ENCODE measurements at places on chromosomes 1 and 21.

GRCh38 chr1:115425442-115425841 is 87.4 kb upstream of the NGF start:
- peaks cover 2% of the 10 kb centered on the region for H3K4me1 ChIP-seq
- DNase-seq, result no peak
- no peak overlapping the region for H3K27ac ChIP-seq
- H3K27me3 ChIP-seq, result peaks cover 13% of the 10 kb centered on the region
- no peaks in the 10 kb centered on the region for H3K36me3 ChIP-seq

GRCh38 chr1:199176713-199177112 is 537.9 kb downstream of the PTPRC start:
- peaks cover 30% of the 10 kb centered on the region for H3K4me1 ChIP-seq
- no peaks in the 10 kb centered on the region for H3K27me3 ChIP-seq
- no peak for DNase-seq
- no peak overlapping the region for H3K4me3 ChIP-seq
- H3K36me3 ChIP-seq, result no peaks in the 10 kb centered on the region
- H3K27ac ChIP-seq, result no peak overlapping the region

- H3K4me3 ChIP-seq, result peak overlapping the region; percentile 83
- DNase-seq, result peak; percentile 90
- H3K4me1 ChIP-seq, result peaks cover 8% of the 10 kb centered on the region
- H3K36me3 ChIP-seq, result peaks cover 11% of the 10 kb centered on the region
- H3K27ac ChIP-seq, result peak overlapping the region; percentile 79
These were observed 862 bp downstream of the GSTM3 start for GRCh38 chr1:109739738-109740614.

DNA sequence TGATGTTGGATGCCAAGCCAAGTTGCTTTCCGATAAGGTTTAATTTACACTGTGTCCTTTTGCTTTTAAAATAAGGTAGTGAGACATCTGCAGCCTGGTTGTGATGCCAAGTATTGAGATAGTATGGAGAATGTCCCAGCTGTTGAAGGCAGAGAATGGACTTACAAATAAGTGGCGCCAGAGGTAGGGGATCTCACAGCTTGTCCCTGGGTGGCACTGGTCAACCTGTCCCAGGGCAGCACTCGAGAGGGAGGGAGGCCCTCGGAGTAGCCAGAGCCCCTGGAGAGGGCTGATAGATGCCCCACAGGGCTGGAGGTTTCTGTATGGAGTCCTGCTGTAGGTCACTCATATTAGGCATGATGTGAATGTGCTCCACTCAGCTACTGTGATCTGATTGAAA is 98.5 kb downstream of the GALNT2 start:
- H3K27ac ChIP-seq, result no peak overlapping the region
- peaks cover 38% of the 10 kb centered on the region for H3K4me1 ChIP-seq
- peaks cover under 1% of the 10 kb centered on the region for H3K36me3 ChIP-seq
- no peak overlapping the region for H3K4me3 ChIP-seq
- DNase-seq, result no peak

GRCh38 chr1:43965316-43965715 is 4.5 kb upstream of the DPH2 start:
- no peak overlapping the region for H3K4me3 ChIP-seq
- H3K27ac ChIP-seq, result no peak overlapping the region
- DNase-seq, result no peak
- peaks cover 2% of the 10 kb centered on the region for H3K4me1 ChIP-seq

DNA sequence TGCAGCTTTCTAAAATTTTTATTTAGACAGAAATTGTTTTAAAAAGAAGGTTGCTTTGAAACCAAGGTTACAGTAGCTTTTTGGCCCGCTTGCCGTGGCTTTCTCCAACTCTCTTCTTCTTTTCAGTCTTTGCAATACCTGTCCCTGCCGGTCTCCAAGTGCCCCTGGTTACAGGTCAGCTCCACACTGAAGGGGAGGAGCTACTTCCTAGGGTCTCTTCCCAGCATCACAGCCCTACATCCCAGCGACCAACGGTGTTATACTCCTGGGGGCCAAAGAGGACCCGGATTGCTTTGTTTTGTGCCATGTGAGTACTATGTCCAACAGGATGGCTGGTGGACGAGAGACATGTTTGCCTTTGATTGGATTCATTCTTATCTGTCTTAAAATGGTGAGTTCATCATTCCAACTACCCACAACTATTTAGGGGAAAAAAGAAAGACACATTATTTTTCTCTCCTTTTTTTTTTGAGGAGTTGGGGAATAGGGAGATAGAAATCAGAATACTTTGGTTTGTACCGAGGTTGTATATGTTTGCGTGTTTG is at the start of gene FNDC7:
Gene FNDC7, plus strand, starts transcription at position 303 of the 545 bp plus-strand sequence. Its CDS starts 26 bp downstream, at position 329.
- no peak within 1 kb of the TSS for H3K27ac ChIP-seq
- no peak within 1 kb of the TSS for H3K4me3 ChIP-seq
- DNase-seq, result no peak
- no peaks in the 10 kb centered on the region for H3K36me3 ChIP-seq
- peaks cover 8% of the 10 kb centered on the region for H3K4me1 ChIP-seq

GRCh38 chr1:153795934-153796785 is 21.0 kb downstream of the SLC27A3 start:
- H3K27ac ChIP-seq, result no peak overlapping the region
- DNase-seq, result peak; percentile 29
- no peak overlapping the region for H3K4me3 ChIP-seq
- no peaks in the 10 kb centered on the region for H3K36me3 ChIP-seq
- H3K27me3 ChIP-seq, result no peaks in the 10 kb centered on the region
- peaks cover 20% of the 10 kb centered on the region for H3K4me1 ChIP-seq

DNA sequence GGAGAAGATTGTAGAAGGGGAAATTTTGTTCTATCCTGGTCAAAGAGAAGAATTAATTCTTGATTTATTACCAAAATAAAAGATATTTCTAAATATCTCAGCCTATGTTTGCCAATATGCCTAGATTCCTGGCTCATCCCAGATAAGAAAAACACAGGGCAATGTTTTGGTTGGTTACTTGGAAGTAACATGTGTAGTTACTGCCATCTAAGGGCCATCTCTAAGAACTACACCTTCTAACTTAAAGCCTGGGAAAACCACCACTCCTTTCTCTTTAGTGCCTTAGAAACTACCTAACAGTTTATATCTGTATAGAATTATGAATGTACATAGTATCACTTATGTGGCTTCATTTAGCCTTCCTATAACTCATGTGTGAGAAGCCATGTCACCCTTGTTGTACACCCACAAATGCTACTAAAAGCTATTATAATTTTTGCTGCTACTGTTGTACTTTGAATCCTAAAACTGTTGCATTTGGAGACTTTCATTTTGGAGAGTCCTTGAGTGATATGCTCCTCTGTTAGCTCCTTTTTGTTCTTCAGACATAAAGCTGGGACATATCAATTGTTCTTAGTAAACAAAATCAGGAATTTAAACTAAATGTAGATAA is 4.5 kb downstream of the AIM2 start:
- H3K36me3 ChIP-seq, result peaks cover 2% of the 10 kb centered on the region
- H3K27me3 ChIP-seq, result no peaks in the 10 kb centered on the region
- H3K4me3 ChIP-seq, result no peak overlapping the region
- DNase-seq, result no peak
- H3K27ac ChIP-seq, result no peak overlapping the region

- no peak overlapping the region for H3K27ac ChIP-seq
- H3K4me3 ChIP-seq, result no peak overlapping the region
- no peaks in the 10 kb centered on the region for H3K4me1 ChIP-seq
- H3K36me3 ChIP-seq, result no peaks in the 10 kb centered on the region
These were observed 1128.7 kb downstream of the AMY1C start for GRCh38 chr1:104878203-104878909.

GRCh38 chr1:109391626-109392025 is 6.1 kb downstream of the SORT1 start:
- peaks cover 46% of the 10 kb centered on the region for H3K27me3 ChIP-seq
- DNase-seq, result no peak
- H3K4me1 ChIP-seq, result peaks cover 10% of the 10 kb centered on the region
- H3K4me3 ChIP-seq, result no peak overlapping the region
- H3K36me3 ChIP-seq, result no peaks in the 10 kb centered on the region

- H3K27ac ChIP-seq, result no peak overlapping the region
- H3K36me3 ChIP-seq, result no peaks in the 10 kb centered on the region
- no peaks in the 10 kb centered on the region for H3K4me1 ChIP-seq
- peak; percentile 13 for DNase-seq
- no peaks in the 10 kb centered on the region for H3K27me3 ChIP-seq
These were observed 14.4 kb upstream of the FNBP1L start for GRCh38 chr1:93433407-93433961.

DNA sequence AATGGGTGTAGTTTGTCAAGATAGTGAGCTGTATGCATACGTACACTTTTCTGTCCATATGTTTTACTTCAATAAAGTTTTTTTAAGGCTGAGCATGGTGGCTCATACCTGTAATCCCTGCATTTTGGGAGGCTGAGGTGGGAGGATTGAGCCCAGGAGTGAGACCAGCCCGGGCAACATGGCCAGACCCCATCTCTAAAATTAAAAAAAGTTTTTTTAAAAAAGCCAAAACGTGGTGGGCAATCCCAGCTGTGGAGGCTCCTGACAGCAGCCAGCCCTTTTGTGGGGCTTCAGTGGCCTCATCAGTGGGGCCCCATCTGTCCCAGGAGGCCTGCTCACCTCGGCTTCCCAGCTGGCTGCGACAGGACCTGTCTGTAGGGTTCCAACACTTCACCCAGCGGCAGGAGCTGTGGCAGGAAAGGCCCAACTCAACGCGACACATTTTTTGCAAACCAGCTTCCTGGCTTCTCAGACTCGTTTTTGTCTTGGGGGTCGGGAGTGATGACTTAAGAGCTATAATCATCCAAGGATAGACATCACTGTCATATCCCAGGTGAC is 56.9 kb upstream of the LBR start:
- no peaks in the 10 kb centered on the region for H3K4me1 ChIP-seq
- no peak for DNase-seq
- H3K27ac ChIP-seq, result no peak overlapping the region
- H3K4me3 ChIP-seq, result no peak overlapping the region
- no peaks in the 10 kb centered on the region for H3K27me3 ChIP-seq

DNA sequence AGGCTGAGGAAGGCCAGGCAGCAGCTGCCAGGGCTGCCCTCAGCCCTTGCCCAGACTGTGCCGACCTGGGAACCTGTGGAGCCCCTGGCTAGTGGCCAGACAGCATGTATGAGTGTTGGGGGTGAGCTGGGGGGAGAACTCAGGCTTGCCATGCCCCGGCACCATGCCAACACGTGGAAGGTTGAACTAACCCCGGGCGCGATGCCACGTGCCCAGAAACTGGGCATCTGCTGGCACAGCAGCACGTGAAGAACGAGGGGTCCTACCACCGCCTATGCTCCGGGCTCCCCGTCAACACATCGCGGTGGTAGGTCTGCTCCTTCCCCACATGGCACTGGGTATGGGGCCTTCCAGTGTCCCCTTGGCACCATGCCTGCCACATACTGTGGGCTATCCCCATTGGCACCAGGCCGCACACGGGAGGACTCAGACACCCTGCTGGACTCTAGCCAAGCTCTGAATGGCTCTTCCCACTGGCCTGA is 68.7 kb downstream of the CASZ1 start:
- no peak for DNase-seq
- no peaks in the 10 kb centered on the region for H3K4me1 ChIP-seq
- no peaks in the 10 kb centered on the region for H3K36me3 ChIP-seq
- H3K27me3 ChIP-seq, result no peaks in the 10 kb centered on the region
- H3K27ac ChIP-seq, result no peak overlapping the region

GRCh38 chr1:185284116-185284515 is 32.9 kb downstream of the IVNS1ABP start:
- peaks cover 3% of the 10 kb centered on the region for H3K36me3 ChIP-seq
- H3K4me3 ChIP-seq, result no peak overlapping the region
- H3K4me1 ChIP-seq, result peaks cover 65% of the 10 kb centered on the region
- no peak overlapping the region for H3K27ac ChIP-seq
- DNase-seq, result no peak

DNA sequence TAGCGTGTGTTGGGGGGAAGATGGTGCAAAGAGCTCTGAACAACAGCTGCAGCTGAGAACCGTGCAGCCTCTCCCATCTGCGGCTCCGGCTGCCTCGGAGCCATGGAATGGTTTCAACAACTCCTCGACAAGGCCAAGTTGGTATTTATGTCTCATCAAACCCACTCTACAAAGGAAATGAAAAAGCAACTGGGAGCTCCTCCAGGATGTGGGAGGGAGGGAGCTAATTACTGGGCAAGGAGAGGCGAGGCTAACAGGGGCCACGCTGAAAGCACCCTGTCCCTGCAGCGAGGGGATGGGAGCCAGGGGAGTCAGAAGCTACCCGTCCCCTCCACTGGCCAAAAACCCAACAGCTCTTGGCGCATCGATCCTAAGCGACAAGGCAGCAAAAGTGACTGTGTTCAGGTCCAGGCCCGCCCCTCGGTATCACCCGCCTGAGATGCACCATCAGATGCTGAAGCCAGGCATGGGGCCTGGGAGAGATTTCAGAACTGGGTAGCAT is 63.1 kb downstream of the ACOT7 start:
- no peaks in the 10 kb centered on the region for H3K27me3 ChIP-seq
- H3K27ac ChIP-seq, result no peak overlapping the region
- no peak overlapping the region for H3K4me3 ChIP-seq
- DNase-seq, result no peak

- H3K4me3 ChIP-seq, result no peak overlapping the region
- no peaks in the 10 kb centered on the region for H3K4me1 ChIP-seq
- no peak overlapping the region for H3K27ac ChIP-seq
- peaks cover 5% of the 10 kb centered on the region for H3K27me3 ChIP-seq
These were observed 21.0 kb downstream of the HSPA13 start for GRCh38 chr21:14361958-14362357.

GRCh38 chr1:72137656-72138055 is 144.7 kb downstream of the NEGR1 start:
- H3K36me3 ChIP-seq, result no peaks in the 10 kb centered on the region
- no peaks in the 10 kb centered on the region for H3K27me3 ChIP-seq
- DNase-seq, result no peak
- H3K4me3 ChIP-seq, result no peak overlapping the region
- H3K4me1 ChIP-seq, result no peaks in the 10 kb centered on the region

DNA sequence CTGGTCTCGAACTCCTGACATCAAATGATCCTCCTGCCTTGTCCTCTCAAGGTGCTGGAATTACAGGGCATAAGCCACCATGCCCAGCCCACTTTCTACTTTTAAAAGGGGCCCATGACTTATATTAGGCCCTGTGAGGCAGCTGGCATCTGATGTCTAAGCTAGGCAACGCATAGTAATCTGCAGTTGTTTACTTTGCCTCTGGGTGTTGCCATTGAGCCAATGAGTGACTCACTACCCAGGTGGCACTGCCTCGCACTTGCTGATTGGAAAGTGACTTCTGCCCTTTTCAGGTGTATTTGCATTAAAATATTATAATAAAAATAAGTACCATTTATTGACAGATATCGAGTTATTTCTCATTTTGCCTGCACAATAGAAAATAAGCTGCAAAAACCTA is 84.9 kb downstream of the KIF14 start:
- H3K4me1 ChIP-seq, result peaks cover 11% of the 10 kb centered on the region
- peak; percentile 49 for DNase-seq
- no peak overlapping the region for H3K4me3 ChIP-seq
- no peak overlapping the region for H3K27ac ChIP-seq
- no peaks in the 10 kb centered on the region for H3K36me3 ChIP-seq

DNA sequence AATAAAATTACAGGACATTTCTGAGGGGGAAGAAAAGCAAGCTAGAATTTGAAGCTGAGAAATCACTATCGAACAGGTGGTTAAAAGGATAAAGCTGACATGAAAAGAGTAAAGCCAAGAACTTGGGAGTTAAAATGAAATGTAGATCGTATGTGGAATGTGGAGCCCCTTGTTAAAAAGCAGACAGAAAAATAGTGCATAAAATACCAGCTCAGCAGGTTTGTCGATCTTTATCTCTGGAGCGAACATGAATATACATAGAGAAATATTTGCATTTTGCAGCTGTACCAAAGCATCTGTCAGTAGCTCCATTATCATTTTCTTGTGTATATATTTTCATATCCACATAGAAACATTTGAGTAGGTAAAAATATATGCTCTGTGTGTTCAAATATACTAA is 73.6 kb upstream of the CDC42BPA start:
- H3K4me1 ChIP-seq, result no peaks in the 10 kb centered on the region
- no peak for DNase-seq
- peaks cover 2% of the 10 kb centered on the region for H3K27me3 ChIP-seq

All from activated CD8-positive, alpha-beta T cell treated with anti-CD3 and anti-CD28 coated beads for 36 hours (primary cell).